DMS79 treated with DMSO at 0.1 percent for 48 hours (cell line): ENCODE measurements at places on chromosomes 5 and 9.

- DNase-seq, result peak; percentile 26
Measured at GRCh38 chr5:154714266-154714986, 40.8 kb upstream of the LARP1 start.

- no peak for DNase-seq
Measured at GRCh38 chr5:57937501-57938173, 455.0 kb upstream of the ACTBL2 start.

DNA sequence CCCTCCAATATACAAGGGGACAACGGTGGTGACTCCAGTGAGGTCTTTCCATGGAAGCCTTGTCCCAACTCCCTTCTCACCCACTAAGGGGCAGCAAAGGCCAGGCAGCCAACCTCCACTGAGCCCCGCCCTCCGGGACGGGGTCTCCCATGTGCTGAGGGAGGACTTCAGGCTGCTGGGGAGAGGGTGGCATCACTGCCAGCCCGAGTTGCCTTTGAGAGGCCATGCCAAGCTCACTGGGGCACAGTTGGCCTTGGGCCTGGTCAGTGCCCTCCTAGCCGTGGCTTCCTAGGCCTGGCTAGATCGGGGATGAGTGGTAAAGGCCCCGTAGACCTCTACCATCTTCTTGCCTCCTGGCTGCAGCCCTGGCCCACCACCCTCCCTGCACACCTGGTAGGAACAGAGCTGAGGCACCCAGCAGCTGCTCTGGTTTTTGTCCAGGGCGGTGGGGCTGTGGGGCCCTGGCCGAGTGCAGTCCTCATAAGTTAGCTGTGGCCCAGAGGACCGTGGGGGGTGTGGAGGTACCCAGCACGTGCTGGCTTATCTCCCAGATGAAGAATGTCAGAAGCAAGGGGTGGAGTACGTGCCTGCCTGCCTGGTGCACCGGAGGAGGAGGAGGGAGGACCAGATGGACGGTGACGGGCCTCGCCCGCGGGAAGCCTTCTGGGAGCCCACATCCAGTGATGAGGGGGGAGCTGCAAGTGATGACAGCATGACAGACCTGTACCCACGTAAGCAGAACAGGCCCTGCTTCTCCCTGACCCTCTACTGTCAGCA lies 3.2 kb downstream of the SURF2 start:
- no peak for DNase-seq

- DNase-seq, result no peak
Measured at GRCh38 chr5:159257007-159257406, 6.1 kb upstream of the UBLCP1 start.

GRCh38 chr5:144122081-144122480 lies 48.4 kb downstream of the YIPF5 start:
- DNase-seq, result no peak

- DNase-seq, result no peak
Measured at GRCh38 chr9:85453850-85454249, 287.9 kb downstream of the AGTPBP1 start.

GRCh38 chr5:115069087-115069968 lies 100.4 kb downstream of the TRIM36 start:
- peak; percentile 5 for DNase-seq

GRCh38 chr9:83027153-83027891 lies 35.6 kb downstream of the RASEF start:
- no peak for DNase-seq

- no peak for DNase-seq
Measured at GRCh38 chr9:35180801-35181200, 19.0 kb downstream of the UNC13B start.

DNA sequence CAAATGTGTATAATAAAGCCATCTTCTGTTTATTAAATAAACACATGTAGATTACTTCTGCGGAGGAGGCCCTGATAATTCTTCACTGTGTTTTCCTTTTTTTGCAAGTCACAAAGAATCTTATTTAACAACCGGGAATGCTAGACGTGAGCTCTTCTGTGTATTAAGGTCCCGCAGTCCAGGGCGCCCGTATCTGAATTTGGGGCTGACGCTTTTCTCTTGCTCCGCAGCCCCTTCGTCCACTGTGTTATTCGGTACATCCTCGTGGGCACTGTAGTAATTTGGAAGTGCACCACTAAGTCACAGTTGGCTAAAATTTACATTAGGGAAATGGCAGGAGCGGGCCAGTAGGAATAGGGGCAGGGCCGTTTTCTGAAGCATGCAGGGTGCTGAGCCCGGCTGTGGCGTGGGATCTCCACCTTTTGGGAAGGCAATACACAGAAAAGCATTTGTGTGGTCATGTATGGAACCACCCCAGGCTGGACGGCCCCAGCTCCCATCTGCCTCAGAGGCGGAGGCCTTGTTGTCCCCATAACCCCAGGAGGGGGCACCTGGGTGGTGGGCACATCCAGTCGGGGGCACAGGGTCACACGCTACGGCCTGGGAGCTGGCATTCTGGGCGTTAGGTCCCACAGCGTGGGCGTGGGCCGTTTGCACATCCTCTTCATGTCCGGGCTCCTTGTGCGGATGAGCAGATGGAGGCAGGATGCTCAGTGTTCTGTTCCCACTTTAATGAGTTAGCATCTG lies 258.7 kb upstream of the IRX4 start:
- no peak for DNase-seq

- no peak for DNase-seq
Measured at GRCh38 chr9:95379630-95380029, 62.1 kb upstream of the FANCC start.

GRCh38 chr5:72042097-72042496 lies 65.2 kb upstream of the MAP1B start:
- no peak for DNase-seq
